Osteoblast (primary cell): ENCODE measurements at places on chromosomes 7 and 10. TPM values are rescaled to one million over a fixed set of nuclear protein-coding genes. Genes with fewer than 3 reads are reported as not detected.
A peak's percentile ranks its signal among the peaks of the same experiment; 100 is the strongest.

DNA sequence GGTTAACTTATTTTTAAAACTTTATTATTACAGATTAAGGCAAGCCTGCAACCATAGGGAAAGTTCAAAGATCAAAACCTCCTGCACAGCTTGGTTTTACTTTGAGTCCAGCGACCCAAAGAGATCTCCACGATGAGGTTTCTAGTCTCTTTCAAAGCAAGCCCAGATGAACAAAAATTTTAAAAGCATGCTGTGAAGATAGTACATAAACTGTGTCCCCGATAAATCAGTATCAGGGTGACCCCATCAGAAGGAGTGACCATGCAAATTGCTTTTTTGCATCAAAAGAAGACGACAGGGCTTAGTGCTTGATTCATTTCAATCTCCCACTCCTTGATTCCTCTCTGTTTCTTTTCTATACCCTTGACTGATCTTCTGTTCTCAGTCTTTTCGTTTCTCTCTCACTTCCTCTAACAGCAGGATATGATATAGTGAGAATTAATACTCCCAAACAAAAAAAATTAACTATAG is 16.0 kb upstream of the DNTT start:
- DNase-seq: no peak

DNA sequence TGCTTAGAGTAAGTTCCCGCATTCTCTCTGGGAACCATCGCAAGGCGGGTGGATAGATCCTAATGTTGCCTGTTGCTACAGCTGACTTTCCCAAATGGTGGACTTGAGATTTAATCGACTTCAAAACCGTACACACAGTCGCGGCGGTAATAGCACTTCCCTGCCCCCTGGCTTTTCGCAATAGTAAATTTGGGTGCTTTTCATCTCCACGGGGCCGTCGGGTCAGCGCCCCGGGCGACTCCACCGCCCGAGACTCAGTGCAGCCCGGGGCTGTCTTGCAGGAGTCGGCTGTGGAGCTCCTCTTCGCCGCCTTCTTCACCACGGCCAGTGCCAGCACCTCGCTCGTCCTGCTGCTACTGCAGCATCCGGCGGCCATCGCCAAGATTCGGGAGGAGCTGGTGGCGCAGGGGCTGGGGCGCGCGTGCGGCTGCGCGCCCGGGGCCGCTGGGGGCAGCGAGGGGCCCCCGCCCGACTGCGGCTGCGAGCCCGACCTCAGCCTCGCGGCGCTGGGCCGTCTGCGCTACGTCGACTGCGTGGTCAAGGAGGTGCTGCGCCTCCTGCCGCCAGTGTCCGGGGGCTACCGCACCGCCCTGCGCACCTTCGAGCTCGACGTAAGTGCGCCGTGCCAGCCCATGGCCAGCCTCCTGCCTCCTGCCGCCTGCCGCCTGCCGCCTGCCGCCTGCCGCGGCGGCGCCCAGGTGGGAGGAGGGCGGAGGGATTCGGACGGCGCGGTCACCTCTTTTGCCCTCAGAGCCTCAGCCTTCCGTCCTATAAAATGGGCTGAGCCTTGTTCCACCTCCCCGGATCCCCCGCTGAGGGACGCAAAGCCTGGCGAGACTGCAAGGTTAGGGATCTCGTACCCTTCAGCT is 5.3 kb downstream of the CYP26C1 start:
- peak; percentile 92 for DNase-seq

DNA sequence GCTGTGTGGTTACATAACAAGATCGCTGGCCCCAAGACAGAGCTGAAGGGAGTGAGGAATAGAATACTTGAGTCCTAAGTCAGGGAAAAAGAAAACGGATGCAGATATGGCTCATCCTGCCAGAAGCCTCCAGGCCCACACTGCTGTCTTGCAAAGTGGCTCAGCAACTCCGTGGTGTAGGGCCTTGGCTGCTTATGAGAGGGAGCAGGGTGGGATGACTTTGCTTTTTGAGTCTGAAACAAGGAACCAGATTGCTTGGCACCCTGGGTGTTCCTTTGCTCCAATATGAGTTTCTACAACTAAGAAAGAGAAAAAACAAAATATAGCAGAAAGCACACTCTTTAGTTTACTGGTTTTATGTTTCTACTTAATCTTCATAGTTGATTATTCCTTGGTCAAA is 193.8 kb upstream of the WDR11 start:
- no peak for DNase-seq

DNA sequence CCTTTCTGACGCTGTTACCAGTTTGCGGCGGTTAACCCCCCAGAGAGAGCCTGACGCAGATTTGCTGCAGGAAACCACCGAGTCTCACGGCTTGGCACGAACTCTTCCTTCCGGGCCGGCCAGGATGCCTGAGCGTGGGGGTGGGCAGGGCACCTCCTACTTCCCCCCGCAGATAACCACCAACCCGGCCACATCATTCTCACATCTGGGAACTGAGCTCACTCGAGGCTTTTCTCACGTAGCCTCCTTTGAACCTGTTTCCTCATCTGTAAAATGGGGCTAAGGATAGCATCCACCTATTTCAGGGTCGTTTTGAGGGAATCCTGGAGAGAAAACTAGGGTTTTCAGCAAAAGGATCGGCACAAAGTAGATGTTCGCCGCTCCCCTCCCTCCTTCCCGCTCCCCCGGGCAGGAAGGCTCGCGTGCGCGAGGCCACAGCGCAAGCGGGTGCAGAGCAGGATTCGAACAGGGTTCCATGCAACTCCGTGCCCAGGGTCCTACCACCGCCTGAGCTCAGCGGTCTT is 23.6 kb downstream of the DDIT4 start:
- DNase-seq: peak; percentile 96

Gene DRGX
- under 0.01 TPM in 1 of 2 replicates, not detected in the other for total RNA-seq

DNA sequence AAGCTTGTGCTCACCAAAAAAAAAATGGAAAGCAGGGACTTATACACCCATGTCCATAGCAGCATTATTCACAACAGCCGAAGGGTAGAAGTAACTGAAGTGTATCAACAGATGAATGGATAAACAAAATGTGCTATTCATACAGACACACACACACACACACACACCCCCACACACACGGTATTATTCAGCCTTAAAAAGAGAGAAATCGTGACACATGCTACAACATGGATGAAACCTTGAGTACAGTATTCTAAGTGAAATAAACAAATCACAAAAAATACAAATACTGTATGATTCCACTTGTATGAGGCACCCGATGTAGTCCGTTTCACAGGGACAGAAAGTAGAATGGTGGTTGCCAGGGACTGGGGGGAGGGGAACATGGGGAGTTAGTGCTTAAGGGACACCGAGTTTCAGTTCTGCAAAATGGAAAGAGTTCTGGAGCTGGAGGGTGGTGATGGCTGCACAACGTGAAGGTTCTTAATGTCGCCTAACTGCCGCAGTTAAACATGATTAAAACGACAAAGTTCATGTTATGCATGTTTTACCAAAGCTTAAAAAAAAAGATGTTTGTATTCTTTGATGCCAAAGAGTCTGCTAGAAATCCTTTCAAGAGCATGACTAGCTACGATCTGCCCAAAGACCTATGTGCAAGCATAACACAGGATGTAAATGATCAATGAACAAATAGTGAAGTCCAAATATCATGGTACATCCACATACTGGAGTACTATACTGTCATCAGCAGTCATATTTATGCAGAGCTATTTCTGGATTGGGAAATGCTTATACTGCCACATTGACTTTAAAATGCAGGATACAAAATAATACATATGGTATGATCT is 7.2 kb downstream of the TNS3 start:
- no peak for DNase-seq

- peak; percentile 89 for DNase-seq
Measured at GRCh38 chr7:158695726-158696452, 8.7 kb downstream of the NCAPG2 start.

Gene SMARCD3
- total RNA-seq: 37.4 and 40.2 TPM in 2 replicates

DNA sequence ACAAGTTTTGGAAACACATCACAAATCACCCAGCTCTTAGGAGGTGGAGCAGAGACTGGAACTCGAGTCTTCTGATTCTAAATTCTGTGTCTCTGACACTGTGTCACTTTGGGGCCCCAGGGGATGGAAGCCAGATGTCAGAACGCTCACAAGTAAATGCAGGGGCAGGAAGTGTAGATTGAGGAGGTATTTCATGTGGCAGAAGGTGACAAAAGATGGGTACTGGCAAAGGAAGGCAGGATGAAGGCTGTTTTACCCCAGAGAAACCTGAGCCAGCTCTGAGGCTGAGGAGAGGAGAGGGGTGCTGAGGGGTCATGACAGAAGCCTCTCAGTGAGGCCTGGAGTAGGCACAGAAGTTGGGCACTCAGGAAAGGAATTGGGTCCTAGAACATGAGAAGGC is 6.0 kb upstream of the PURB start:
- DNase-seq: no peak

Gene KLF14
- total RNA-seq: not detected in 2 replicates

GRCh38 chr7:150715293-150715692 is 1.1 kb upstream of the GIMAP1 start:
- no peak for DNase-seq

Gene ERVW-1
- not detected in 2 replicates for total RNA-seq

GRCh38 chr10:114308531-114309363 is 69.7 kb downstream of the VWA2 start:
- DNase-seq: peak; percentile 75

Gene SLC13A1
- total RNA-seq: not detected in 2 replicates

Gene COL28A1
- total RNA-seq: 0.29 and 0.36 TPM in 2 replicates

DNA sequence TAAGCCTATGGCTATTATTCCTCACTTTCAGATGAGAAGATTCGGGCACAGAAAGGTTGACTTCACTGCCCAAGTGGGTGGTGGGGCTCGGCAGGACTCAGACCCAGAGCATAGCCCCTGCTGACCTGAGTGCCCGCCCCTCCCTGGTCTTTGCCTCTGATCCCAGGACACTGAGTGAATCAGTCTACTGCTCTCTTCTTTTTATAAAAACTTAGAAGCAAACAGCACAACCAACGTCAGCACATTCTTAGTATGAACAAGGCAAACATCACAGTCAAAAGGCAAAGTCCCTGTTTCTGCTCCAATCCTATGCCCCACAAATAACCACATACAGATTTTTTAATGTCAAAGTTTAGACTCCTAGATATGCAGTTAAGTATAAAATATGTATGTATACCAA is 237.8 kb downstream of the ZMYND11 start:
- DNase-seq: peak; percentile 82

DNA sequence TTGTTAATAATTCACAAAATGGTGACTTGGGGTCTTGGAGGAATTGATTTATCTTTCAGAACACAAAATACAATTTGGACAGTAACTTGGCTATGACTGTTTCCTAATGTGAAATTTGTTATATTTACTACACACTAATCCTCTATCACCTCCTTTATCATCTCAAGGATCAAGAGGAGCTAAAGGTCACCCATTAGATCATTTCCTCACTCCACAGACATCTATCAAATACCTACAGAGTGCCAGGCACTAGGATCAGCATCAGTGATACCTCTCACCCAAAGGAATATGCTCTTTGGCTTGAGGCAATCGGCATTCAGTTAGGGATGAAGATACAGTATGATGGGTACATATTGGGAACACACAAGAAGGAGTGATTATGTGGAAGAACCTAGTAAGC is 132.1 kb downstream of the INHBA start:
- no peak for DNase-seq

Gene CHRM2
- total RNA-seq: under 0.01 and 1.2 TPM in 2 replicates

DNA sequence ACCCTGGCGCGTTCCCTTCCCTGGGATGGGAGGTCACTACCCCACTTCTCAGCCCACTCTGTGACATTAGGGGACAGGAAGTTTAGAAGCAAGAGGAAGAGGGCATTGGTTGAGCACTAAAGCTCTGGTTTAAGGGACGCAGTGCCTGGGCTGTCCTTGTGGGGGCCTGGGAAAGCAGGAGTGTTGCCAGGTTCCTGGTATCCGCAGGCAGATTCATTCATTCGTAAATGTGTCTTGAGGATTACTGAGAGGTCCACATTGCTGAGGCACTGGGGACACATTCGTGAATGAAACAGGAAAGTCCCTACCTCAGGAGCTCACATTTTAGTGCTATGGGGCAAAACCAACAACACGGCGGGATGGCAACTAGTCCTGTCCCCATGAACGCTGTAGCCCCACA is 69.4 kb downstream of the COL13A1 start:
- peak; percentile 62 for DNase-seq
